T-cell (primary cell): ENCODE measurements at places on chromosomes 5 and 9. TPM values are rescaled to one million over a fixed set of nuclear protein-coding genes. Genes with fewer than 3 reads are reported as not detected.

Gene ZDHHC11B
- 20.6 TPM for total RNA-seq

Gene PCA3
- not detected for total RNA-seq

Gene FAM200C
- total RNA-seq, result 0.76 TPM

Gene SNCB
- total RNA-seq, result not detected

Gene PLEKHG4B
- total RNA-seq, result 0.06 TPM

Gene RHOBTB3
- 3.8 TPM for total RNA-seq

Gene PDE6A
- not detected for total RNA-seq

Gene CCNI2
- total RNA-seq, result 12.0 TPM

Gene SPATA31A7
- total RNA-seq, result not detected

Gene IL3
- total RNA-seq, result not detected

Gene LCN2
- not detected for total RNA-seq

Gene PCSK1
- total RNA-seq, result not detected

Gene FBXW2
- 74.3 TPM for total RNA-seq

Gene CACNA1B
- 0.03 TPM for total RNA-seq

Gene CETN3
- total RNA-seq, result 16.0 TPM

Gene TMEM174
- total RNA-seq, result not detected

Gene CTSV
- 0.23 TPM for total RNA-seq

Gene IRX2
- not detected for total RNA-seq

Gene VCAN
- total RNA-seq, result 0.39 TPM

Gene TICAM2
- 1.7 TPM for total RNA-seq

Gene FOXD4L5
- total RNA-seq, result not detected

Gene PCDHB11
- not detected for total RNA-seq
